ENCODE measurements at places on chromosomes 7 and 10.

DNA sequence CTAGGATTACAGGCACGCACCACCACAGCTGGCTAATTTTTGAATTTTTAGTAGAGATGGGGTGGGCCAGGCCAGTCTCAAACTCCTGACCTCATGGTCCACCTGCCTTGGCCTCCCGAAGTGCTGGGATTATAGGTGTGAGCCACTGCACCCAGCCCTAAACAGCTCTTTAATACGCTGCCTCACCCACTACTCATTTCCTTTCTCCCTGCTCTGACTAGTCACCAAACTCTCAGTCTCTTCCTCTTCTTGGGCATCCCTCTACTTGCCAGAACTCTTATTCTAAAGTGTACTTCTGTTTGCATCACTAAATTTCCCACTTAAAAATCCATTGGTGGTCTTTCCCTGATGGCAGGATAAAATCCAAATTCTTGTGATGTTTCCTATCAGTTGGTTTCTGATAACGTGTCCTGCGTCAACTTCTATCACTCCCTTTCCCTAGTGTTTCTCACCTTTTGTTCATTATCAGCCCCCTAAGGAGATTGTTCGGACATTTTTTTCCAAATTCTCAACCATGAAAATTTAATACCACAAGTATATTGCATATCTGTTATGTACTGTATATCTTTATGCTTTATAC, 124.7 kb downstream of the CUBN start:
- no peak for DNase-seq

DNA sequence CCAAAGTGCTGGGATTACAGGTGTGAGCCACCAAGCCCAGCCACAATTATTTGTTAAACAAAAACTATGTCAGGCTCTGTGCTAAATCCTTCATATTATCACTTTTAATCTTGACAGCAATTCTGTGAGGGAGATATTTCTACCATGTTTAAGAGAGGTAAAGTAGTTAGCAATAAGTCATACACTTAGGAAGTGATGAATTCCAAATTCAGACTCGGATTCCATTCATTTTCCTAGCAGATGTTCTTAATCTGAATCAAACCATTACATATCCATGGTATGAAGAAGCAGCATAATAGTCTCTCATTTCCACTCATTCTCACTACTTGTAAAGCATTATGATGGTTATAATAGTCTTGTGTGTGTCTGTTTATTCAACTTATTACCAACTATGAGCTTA, 2.9 kb upstream of the CD36 start:
- DNase-seq = no peak

DNA sequence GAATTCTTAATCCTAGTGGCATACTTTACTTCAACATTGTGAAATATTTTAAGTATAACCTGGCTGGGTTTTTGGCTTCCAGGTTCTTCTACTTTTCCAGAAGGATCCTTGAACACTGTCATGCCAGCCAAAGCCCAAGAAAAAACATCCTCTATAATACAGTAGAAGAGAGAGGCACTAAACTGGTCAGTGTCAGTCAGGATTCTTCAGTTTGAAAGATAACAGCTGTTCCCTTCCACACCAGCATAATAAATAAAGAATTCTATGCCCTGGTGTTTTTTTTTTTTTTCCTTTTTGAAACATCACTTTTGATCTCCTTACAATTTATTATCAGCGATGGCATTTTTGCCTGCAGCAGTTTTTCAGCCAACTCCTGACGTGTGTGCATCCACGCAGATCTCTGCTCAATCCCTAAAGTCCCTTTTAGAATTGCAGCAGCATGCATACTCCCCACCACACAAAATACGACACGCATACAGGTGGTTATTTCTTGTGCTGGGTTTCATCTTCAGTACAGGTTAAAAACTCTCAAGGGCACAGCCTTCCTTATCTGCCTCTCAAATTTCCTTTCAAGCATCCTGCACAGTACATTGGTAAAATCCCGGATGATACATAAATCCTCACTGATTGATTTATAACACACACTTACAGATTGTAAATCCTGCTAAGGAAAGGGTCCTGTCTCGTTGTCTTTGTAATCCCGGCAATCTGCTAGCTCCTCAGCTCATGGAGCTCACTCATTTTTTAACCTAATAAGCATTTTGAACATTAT, 100.2 kb downstream of the TPK1 start:
- DNase-seq = no peak

- no peak for DNase-seq
Observed at GRCh38 chr10:77451886-77452285, 185.7 kb downstream of the KCNMA1 start.

- DNase-seq = no peak
Observed at GRCh38 chr10:85194706-85195105, 866.3 kb downstream of the CCSER2 start.

- no peak for DNase-seq
Observed at GRCh38 chr7:2166625-2167280, 66.0 kb downstream of the MAD1L1 start.

- DNase-seq = peak; percentile 11
Observed at GRCh38 chr10:89837165-89838043, 136.0 kb downstream of the KIF20B start.

DNA sequence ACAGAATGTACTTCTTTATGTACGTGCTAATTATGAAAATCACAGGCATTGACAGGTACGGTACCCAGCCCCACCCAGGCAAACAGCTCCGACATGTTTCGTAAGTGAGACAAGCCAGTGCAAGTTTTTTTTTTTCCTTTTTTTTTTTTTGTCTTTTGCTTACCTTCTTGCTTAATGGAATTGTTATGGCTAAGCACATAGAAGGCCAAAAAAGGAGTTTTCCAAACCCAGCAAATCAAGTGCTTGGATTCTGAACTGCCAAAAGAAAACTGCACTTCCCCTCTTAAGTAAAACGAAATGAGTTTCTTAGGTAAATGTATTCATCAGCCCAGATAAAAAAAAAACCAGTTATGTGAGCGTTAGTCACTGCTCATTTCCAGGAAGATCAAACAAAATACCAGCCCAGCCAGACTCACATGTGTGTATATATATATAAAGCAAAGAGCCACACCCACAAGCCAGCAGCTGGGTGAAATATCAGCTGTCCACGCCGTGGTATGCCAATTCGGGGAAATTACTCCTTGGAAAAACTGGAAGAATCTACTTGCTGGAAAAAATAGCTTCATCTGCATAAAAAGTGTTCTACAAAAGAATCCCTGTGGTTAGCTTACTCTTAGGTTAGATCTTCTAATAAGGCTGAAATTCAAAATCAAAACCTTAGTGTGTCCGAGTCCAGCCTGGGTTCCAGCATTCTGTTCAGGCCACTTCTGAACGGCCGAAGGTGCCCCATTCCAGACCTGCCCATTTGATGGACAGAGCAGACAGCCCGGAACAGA, 8.0 kb downstream of the KLF6 start:
- DNase-seq = peak; percentile 46

DNA sequence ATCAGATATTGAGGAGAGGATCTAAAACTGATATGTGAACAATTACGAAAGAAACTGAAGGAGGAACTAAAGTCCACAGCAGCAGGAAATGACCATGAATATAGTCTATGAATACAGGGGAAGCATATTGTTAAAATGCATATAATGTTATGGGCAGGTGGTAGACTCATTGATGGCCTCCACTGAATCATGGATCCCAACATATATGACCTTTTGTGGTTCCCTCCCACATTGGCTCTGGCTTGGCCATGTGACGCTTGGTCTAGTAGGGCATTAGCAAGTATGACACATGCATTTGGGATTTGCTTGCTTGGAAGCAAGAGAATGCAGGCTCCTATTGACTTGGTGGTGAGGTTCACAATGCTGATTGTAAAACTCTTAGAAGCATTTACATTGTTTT, 55.2 kb upstream of the RAB18 start:
- peak; percentile 39 for DNase-seq

DNA sequence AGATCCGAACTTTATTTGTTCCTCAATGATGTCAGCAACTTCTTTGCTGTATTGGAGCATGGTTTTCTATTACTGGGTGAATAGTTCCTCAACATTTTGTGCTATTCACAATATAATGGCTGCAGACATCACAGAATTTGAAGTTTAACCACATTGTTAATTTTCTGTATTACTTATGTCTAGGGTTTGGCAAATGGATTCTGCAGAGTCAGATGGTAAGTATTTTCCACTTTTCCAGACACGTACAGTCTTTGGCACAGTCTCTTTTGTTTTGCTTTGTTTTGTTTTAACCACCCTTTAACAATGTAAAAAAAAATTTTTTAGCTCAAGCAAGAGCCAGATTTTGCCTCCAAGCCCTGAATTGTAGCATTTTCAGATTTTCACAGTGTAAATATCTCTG, 36.8 kb upstream of the FOXK1 start:
- no peak for DNase-seq

DNA sequence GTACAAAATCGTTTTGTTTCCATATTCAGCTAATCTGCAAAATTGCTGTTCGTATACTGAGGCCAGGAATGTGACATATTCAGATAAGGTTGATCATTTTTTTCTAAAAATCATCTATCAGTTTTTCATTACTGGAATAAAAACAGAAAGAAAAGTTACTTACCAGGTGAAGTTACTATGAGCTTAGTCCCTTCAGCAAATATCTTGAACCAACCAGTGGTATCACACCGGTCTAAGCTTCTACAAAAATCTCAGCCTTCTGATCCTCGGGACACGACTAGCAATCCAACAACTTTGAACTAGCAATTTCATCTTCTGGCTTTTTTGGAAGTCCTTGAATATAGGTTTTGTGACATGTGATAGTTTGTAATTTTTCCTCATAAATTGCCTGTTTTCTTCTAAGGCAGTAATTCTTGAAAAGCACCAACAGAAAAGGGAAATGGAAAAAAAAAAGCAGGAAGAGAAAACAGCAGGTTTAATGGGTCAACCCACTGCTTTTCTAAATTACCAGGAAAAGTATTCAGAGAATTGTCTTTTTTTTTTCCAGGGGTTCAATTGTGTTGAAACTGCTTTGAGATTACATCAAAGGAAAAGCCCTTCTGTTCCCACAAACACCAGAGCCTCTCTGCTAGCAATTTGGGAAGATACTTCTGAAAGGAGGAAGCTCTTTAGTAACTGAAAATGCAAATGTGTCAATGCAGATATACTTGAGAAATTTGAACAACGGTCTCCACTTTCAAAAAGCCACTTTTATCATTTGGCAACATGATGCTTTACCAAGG, 2.9 kb upstream of the TARP start:
- peak; percentile 56 for DNase-seq

GRCh38 chr10:51000976-51001375, 73.3 kb upstream of the PRKG1 start:
- no peak for DNase-seq

- DNase-seq = no peak
Observed at GRCh38 chr7:78792624-78793023, 660.8 kb downstream of the MAGI2 start.

DNA sequence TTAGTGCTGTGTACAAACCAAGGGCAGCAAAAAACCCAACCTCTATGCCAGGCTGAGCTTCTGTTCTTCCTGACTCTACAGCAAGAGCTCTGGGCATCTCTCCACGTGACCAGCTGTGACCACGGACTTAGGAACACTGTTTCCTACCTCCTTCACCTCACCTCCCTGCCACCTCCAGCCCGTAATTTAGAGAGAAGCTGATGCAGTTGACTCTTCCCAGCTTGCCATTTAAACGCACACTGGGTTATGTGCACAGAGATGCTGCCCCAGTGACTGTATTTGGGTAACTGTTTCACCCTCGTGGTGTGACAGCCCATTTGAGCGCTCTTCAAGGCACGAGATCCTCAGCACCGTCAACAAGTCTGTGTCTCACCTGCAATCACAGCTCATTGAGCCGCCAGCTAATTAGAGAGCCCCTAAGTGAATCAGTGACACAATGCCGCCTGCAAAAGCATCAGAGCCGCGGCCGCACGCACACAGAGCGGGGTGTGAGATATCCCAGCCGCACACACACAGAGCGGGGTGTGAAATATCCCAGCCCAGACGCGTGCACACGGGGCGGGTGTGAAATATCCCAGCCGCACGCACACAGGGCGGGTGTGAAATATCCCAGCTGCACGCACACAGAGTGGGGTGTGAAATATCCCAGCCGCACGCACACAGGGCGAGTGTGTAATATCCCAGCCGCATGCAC, 319.7 kb downstream of the PTPRN2 start:
- DNase-seq = no peak

DNA sequence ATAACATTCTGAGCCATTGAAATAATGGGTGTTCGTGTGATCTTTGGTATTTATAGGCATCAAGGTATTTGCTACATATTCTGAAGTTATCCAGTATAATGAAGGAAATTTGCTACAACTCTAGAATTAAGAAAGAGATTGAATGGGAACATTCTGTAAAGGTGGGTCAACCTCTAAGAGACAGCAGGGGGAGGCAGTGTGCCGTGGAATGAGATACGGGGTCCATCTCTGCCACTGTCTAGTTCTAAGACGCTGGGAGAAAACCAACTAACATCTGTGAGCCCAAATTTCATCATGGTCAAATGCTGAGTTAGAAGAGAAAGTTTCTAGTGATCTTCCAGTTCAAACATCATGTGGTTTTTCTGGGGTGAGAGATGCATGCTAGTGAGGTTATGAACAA, 368.9 kb downstream of the SORCS1 start:
- DNase-seq = peak; percentile 71

DNA sequence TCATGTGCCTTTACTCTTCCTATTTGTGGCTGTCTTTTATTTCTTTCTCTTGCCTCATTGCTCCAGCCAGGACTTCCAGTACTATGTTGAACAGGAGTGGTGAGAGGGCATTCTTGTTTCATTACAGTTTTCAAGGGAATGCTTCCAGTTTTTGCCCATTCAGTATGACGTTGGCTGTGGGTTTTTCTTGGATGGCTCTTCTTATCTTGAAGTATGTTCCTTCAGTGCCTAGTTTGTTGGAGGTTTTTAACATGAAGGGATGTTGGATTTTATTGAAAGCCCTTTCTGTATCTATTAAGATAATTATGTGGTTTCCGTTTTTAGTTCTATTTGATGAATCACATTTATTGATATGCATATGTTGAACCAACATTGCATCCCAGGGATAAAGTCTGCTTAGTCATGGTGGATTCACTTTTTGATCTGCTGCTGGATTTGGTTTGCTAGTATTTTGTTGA, 96.8 kb downstream of the GLCCI1 start:
- peak; percentile 26 for DNase-seq

DNA sequence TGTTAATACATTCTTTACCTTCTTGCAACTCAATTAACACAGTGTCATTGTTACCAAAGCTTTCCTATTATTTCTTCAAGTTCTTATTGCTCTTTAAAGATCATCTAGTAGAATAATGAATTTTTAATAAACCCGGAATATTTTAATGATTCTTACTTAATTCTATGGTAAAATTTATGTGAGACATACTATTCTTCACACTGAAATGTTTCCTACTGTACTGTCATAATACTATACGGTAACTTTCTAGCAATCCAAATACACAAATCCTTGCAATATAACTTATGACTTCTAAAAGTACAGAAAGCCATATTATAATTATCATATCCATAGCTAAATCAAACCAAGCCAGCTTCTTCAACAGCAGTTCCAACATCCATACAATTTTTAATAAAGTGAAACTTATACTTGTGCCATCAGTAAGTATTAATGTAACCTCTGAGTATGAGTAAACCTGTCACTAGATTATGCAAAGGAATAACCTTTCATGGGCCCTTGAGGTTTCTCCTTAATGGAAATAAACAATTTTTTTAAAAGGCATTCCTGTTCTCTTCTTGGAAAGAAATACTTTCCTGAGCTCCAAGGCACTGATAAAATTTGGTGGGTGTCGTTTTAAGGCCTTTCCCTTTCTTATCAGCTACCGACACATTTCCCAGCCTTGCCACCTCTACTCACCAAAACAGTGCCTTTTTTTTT, 87.4 kb downstream of the IMMP2L start:
- DNase-seq = peak; percentile 86
